ENCODE measurements at places on chromosomes 4 and X. TPM values are rescaled to one million over a fixed set of nuclear protein-coding genes. Genes with fewer than 3 reads are reported as not detected.
A peak's percentile ranks its signal among the peaks of the same experiment; 100 is the strongest.

GRCh38 chr4:47195706-47196105 is 164.3 kb downstream of the GABRB1 start:
- DNase-seq, result no peak

- no peak for DNase-seq
These were observed 154.2 kb downstream of the SNCA start for GRCh38 chr4:89682808-89683207.

DNA sequence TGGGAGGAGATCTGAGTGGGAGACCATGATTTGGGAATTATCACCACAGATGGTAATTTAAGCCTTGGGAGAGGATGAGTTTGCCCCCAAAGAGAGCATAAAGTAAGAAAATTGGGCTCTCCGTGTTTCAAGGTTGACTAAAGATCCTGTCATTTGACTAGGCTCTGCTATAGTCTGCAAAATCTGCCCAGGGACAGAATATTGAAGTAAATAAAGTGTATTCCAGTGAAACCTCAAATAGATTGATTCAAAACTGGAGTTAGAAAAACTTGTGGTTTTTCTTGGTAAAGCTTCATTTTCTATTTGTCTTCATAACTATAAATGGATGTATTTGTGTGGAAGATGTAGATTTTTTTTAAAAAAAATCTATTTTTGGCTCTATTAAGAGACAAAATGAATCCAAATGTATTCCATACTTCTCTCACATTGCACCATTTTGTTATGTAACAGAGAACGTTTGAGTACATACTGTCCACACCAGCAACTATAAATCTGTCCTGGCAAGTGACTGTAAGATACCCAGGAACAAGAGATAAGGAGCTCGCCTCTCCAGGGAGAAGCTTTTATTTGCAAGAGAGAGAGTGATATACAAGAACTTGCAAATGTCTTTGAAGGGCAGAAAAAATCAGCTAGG is 170.2 kb downstream of the CBR4 start:
- DNase-seq, result no peak

DNA sequence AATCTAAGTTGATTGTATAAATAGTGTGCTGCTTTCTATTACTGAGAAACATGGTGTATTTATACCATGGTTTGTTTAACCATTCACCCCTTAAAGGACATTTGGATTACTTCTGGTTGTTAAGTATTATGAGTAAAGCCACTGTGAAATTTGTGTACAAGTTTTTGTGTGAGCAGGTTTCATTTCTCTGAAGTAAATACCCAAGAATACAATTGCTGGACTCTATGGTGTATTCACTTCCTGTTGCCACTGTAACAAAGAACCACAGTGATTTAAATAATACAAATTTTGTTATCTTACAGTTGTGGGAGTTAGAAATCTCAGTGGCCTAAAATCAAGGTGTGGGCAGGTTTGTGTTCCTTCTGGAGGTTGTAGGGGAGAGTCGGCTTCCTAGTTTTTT is 869.6 kb downstream of the CCSER1 start:
- no peak for DNase-seq

- no peak for DNase-seq
These were observed 7.6 kb upstream of the NUDT9 start for GRCh38 chr4:87414816-87415215.

GRCh38 chr4:99436462-99436861 is 1.3 kb upstream of the ADH7 start:
- DNase-seq, result no peak

DNA sequence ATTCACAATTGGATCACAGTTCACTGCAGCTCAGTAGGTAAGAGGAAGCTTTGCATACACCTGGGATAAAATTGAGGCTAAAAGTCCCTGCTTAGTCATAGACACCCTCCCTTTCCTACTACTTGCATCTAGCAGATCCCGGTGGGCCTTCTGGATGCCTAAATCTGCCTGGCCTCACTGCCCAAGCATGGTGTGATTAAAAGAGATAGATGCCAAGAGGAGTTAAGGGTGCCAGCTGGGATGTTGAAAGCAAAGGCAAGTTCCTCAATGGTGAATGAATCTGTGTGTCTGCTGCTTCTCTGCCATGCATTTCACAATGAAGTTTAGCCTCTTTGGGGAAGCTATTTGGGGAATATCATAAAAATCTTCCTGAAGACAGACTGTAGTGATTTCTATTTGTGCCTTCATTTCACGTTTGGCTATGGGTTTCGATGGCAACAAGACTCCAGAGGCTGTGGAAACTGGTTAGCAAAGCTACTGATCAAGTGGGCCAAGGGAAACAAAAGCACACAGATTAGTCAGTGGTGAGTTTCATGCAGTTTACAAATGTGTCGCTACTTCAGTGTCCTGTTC is 534.0 kb downstream of the ANKRD50 start:
- DNase-seq, result no peak

DNA sequence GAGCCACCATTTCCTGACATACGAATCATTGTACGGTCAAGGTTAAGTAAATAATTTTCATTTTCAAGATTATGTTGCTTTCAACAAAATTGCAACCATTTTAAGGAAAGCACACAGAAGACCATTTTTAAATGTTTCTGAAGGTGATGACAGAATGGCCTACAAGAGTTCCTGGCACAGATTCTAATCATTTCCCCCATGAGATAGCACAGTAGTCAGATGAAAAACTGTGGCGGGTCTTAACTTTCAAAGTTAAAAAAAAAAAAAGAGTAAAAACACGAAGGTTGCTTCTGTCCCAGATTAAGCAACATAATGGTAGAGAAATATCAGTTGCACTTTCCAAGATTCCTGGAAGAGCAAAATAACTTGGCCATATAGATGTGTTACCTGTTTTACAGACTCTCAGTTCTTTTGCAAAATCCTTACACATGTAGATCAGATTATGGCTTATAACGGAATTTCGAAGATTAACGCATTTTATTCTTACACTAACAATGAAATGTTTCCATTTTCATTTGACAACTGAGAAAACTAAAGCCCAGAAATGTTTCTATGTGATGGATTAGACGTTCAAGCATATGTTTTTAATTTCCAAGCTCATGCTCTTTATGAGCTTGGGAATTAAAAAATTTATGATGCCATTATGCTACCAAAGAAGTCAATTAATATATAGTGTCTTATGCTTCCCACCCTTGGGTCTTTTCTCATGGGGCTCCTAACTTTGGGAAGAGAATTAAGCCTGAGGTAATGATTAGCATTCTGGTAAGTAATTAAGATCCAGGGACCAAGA is 335.1 kb upstream of the CLNK start:
- no peak for DNase-seq

GRCh38 chrX:104347860-104348259 is 93.1 kb upstream of the ESX1 start:
- DNase-seq, result no peak

DNA sequence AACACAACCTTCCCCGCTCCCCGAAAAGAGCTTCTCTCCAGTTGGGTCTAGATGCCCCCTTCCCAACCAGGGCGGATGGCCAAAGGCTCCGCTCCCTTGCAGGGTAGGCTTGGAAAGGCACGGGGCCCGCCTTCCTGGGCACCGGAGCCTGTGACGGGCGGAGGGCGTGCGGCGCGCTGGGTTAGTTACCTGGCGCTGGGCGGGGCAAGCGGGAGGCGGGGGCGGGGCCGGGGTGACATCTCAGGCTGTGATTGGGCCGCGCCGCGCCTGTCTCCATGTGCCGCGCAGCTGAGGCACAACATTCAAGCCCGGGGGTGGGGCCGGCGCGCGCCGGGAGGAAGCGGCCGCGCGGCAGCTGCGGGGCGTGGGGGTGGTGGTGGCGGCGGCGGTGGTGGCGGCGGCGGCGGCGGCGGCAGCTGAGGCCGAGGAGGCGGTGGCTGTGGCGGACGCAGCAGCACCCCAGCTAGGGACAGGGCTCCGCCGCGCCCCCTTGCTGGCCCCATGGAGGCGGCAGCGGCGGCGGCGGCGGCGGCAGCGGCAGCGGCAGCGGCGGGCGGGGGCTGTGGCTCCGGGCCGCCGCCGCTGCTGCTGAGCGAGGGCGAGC is at the start of gene REPS2:
Gene REPS2, plus strand, starts transcription at position 298 of the 604 bp plus-strand sequence. Its CDS starts 204 bp downstream, at position 502.
- peak; percentile 70 for DNase-seq

GRCh38 chrX:56817179-56817578 is 88.1 kb downstream of the NBDY start:
- DNase-seq, result no peak

GRCh38 chrX:15512401-15512965 is 11.9 kb downstream of the BMX start:
- DNase-seq, result no peak

GRCh38 chr4:96145601-96146000 is 305.7 kb downstream of the PDHA2 start:
- DNase-seq, result no peak

DNA sequence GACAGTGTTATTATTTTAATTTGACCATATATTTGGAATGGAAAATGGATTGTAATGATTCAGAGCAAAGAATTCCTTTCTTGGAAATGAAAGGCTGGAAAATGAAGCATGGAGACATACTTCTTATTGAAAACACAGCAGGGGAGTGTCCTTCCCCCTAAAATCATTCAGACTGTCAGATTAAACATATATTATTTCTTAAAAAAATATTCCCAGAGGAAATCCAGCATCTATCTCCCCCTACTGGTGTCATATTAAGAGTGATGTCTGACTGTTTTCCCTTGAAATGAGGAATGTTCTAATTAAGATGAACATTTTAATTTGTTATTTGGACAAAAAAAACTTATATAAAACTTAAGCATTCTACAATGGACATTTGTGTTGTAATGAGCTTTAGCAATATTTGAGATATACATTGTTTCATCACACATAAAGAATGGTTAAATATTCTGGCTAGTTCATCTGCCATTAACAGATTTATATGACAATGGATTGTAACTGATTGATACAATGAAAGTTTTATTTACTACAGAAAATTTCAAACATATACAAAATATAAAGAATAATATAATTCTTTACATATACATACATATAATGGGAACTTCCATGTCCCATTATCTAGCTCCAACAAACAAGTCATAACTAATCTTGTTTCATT is 264.6 kb downstream of the SPRY1 start:
- DNase-seq, result no peak

- no peak for DNase-seq
These were observed 312.8 kb upstream of the EPHA5 start for GRCh38 chr4:65983061-65983460.

- no peak for DNase-seq
These were observed 224 bp downstream of the FGFRL1 start for GRCh38 chr4:1011666-1012033.

- peak; percentile 56 for DNase-seq
These were observed 1.3 kb downstream of the USP9X start for GRCh38 chrX:41086627-41086932.

DNA sequence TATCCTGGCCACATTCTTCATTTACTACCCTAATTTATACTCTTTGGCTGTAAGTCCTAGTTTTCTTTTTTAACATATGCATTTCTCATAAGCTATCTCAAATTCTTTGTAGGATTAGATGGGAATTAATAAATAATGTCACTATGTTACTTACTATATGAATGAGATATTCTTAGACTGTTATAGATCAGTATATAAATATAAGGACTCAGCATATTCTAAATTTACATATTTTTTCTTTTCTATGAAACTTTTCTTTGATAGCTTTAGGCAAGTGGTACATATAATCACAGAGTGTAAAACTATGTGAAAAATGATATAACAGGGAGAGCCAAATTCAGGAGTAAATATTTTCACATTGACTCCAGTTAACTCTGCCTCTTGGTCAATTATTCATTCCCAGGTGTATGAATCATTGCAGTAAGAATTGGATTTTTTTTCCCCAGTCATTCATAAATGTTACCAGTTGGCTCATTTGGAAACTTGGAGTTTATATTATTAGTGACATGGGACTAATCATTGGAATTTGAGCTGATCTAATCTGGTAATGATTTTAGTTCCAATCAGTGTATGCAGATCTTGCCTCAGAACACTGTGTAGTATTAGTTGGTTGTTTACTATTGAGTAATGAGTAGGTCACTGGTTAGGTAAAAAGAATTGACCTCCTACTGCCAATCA is 25.3 kb downstream of the FHIP1A start:
- no peak for DNase-seq

DNA sequence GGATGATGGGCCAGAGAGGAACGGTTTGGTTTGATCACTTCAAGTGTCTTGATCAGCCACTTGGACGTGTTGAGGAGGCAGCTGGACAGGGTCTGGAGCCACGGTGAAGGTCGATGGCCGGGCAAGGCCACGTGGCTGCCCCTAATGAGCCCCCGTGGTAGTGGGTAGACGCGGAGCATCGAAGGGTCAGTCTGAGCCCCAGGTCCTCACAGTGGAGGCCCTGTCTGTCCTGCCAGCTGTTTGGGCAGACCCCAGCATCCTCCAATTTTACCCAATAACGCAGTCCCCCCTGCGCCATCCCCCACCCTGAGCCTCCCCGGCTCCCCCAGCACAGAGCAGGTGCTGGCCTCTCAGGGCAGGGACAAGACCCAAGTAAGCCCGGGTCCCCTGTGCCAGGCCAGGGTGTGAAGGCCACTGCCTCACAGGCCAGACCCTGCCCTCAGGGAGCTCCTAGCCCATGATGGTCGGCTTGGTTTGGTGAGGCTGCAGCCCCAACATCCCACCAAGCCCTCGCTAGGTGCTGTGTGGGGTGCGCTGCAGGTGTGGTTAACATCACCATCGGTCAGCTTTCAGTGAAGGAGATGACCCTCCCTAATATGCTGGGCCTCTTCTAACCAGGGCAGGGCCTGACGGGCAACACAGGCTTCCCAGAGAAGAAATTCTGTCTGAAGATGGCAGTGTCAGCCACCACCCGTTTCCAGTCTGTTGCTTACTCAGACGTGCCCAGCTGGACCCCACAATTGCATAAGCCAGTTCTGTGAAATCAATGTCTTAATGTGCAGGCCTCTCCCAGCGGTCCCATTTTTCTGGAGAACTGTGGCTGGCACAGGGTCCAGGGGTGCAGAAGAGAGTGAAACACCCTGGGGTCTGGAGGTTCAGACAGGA is 40.5 kb upstream of the NKX1-1 start:
- DNase-seq, result no peak

- DNase-seq, result no peak
These were observed 8.6 kb downstream of the BLOC1S4 start for GRCh38 chr4:6724421-6725111.

DNA sequence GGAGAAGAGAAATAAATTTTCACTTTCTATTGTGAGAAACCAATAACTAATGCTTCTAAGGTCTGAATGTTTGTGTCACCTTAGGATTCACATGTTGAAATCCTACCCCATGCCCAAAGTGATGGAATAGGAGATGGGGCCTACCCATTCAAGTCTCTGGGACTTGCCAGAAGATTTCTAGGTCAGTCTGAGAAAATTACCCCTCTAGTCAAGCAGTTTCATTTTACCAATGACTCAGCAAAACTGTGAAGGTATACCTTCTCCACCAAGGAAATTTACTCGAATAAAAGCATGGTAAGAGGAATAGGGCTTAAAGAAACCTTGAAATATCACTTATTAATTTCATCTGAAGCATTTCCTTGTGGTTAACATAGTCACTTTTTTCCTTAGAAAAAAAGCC is 23.5 kb upstream of the PAPSS1 start:
- DNase-seq, result no peak

CXCL11 gene
- not detected for total RNA-seq

SYN1 gene
- 2.9 TPM for total RNA-seq

HTN1 gene
- not detected for total RNA-seq

CENPE gene
- total RNA-seq, result 7.3 TPM

JAKMIP1 gene
- total RNA-seq, result not detected

RHOXF2B gene
- total RNA-seq, result not detected

HERC6 gene
- 3.2 TPM for total RNA-seq

Measured in endothelial cell (in vitro differentiated cells).